ENCODE measurements at places on chromosomes 11 and 22. TPM values are rescaled to one million over a fixed set of nuclear protein-coding genes. Genes with fewer than 3 reads are reported as not detected.

KCNQ1 gene
- total RNA-seq, result not detected

F2 gene
- total RNA-seq, result not detected

ROBO3 gene
- total RNA-seq, result 11.7 TPM

ADORA2A gene
- 0.74 TPM for total RNA-seq

OR10A3 gene
- 0.09 TPM for total RNA-seq

CFL1 gene
- 713 TPM for total RNA-seq

VPS26B gene
- total RNA-seq, result 41.7 TPM

PARVB gene
- 30.6 TPM for total RNA-seq

DNA sequence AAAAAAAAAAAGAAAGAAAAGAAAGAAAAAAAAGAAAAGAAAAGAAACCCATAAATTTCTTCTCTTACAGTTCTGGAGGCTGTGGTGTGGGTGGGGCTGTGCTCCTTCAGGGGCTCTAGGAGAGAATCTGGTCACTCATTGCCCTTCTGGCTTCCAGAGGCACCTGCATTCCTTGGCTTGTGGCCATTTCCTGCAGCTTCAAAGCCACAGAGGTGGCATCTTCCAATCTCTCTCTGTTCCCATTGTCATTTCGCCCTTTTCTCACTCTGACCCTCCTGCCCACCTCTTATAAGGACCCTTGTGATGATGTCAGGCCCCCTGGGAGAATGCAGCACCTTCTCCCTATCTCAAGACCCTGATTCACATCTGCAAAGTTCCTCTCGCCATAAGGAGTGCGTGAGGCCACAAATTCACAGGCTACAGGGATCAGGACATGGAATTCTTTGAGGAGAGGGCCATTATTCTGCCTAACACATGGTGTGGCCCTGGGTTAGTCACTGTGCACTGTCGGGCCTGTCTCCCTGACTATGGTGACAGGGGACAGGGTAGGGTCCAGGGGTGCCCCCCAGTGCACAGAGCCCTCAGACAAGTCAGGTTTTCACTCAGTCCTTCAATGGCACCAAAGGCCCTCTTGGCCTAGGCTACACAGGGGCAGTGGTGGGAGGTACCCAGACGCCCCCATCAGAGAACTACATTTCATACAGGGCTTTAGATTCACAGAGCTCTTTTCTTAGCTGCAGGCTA is 38.6 kb upstream of the PRR5 start:
- DNase-seq, result no peak

DNA sequence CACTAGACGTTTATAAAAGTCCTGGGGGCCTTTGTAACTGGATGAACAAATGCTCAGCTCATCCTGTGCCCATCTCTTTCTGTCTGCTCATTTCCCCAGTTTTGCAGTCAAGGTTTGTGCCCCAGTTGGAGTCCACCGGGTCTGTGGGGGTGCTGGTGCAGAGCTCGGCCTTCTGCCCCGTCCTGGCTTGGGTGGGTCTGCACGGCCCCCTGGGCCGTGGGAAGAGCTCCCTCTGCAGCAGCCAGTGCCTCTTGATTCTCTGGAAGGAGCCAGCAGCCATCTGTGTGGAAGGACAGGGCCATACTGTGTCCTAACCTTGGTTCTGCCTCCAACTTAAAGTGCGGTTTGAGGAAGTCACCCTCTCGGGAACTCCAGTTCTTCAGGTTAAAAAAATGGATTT is 140.2 kb downstream of the NTM start:
- no peak for DNase-seq

DNA sequence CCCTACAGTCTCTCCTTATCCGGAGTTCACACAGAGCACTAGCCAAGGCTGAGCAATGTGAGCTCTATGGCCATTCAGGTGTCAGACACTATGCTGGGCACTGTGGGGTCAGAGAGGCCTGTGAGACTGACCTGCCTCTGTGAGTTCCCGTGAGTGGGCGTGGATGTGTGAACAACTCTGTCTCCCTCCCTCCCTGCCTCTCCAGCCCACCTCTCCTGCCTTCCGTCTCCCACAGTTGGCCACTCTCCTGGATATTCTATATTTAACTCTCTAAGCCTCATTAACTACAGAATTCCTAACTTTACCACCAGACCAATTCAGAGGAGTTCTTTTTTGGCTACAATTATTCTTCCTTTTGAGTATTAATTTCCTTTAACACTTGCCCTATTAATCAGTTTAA is 191.6 kb upstream of the NCAM1 start:
- DNase-seq, result no peak

- peak; percentile 67 for DNase-seq
Measured at GRCh38 chr11:96390488-96390792, 627 bp downstream of the JRKL start.

GRCh38 chr22:18994701-18995326 is 58.7 kb upstream of the PRODH start:
- DNase-seq, result no peak

DNA sequence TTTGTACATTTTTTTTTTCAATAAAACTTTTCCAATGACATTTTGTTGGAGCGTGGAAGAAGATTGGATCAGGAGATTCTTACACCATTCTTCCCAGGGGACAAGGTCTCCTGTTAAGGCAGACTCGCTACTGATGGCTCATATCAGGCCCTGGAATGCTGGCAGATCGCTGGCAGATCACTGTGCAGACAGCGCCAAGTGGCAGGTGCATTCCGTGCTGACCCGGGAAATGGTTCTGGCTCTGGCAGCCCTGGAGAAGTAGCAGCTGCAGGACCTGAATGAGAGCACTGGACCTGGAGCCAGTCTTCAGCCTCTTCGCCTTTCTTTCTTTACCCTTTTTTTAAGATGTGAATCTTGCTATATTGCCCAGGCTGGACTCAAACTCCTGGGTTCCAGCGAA is 10.7 kb downstream of the SERPINH1 start:
- no peak for DNase-seq

GRCh38 chr11:115421992-115422689 is 82.1 kb downstream of the CADM1 start:
- DNase-seq, result no peak

DNA sequence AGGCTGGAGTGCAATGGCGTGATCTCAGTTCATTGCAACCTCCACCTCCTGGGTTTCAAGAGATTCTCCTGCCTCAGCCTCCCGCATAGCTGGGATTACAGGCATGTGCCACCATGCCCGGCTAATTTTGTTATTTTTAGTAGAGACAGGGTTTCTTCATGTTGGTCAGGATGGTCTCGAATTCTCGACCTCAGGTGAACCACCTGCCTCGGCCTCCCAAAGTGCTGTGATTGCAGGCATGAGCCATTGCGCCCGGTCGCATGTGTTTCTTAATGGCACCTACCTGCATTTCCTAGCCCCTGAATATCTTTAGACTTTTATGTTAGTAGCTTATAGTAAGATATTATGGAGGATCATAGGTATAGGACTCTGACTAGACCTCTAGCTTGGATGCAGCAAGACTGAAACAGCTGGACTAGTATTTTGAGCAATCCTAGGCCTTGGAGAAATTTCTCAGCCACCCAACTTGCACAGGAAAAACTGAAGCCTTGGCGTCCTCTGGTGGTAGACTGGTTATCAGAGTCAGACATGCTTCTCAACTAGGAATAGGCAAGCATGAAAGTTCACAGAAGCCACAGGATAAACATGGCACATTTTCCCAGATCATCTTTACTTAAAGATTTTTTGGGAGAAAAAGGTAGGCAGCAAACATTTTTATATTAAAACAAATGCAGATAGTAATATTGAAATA is 22.7 kb upstream of the C1QTNF4 start:
- DNase-seq, result peak; percentile 90

GRCh38 chr22:45994491-45995404 is 17.8 kb upstream of the WNT7B start:
- DNase-seq, result peak; percentile 68

DNA sequence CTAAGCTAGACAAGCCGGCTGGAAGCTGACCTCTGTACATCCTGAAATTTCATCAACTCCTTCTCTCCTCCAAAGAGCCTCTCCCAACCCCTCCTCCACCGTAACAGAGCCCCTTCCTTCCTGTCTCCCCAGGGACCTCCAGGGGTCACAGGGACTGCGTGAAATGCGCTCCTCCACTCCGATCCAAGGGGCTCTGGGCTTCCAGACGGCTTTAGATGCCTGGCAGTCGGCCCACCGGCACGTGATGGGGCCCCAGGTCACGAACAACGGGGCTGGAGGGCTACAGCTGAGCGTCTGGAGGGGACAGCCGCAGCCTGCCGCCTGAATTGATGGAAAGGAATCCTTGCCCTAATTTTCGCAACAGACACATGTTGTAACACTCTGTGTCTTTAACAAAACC is 264.1 kb downstream of the MN1 start:
- DNase-seq, result no peak

- no peak for DNase-seq
Measured at GRCh38 chr11:124085583-124085982, 29.7 kb upstream of the VWA5A start.

DNA sequence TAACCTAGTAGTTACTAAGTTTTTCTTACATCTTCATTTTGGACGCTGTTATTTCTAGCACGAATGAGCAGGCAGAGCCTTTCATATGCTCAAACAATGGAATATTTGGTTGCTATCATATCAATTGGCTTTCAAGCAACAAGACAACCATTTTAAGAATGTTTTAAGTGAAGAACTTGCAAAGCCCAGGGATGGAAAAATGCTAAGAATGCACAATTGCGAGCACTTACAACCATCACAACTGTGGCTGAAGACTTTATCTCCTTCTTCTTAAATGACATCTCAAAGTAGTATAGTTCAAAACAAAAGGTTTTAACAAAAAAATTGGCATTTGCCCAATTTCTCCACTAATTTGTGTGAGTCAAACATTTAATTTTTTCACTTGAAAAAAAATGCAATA is 8.3 kb upstream of the MMP1 start:
- peak; percentile 92 for DNase-seq

DNA sequence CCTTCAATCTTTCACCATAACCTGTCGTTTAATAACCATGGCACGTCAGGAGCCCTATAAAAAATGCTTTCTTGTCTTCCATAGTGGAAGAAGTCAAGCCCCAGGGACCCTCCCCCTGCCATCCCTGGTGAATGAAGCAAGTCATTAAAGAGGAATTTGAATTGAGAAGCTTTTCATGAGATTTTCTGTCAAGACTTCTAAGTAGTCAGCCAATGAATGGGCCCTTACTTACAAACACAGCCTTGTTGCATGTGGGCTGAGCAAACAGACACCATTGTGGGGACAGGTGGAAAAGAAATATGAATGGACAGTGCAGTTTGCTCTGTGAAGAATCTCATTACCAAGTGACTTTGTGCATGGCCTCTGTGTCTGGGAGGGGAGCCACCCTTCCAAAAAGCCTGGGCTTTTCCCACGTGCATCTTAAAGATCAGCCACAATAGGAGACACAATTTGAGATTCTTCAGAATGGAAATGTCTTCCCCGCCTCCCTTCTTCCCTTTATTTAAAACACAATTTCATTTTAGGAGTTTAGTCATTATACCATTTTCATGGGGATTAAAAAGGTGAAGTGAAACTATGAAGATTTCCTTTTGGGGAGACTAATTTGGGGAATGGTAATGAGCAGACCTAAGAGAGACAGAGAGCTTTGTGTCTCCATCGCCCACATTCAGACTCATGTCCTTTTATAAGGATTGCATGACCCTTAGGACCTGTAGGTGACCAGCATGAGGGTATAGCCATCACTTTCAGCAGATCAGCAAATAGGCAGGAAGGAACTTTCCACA is 152.0 kb downstream of the LRRC4C start:
- no peak for DNase-seq

- no peak for DNase-seq
Measured at GRCh38 chr11:128920666-128921065, 22.0 kb downstream of the TP53AIP1 start.

DNA sequence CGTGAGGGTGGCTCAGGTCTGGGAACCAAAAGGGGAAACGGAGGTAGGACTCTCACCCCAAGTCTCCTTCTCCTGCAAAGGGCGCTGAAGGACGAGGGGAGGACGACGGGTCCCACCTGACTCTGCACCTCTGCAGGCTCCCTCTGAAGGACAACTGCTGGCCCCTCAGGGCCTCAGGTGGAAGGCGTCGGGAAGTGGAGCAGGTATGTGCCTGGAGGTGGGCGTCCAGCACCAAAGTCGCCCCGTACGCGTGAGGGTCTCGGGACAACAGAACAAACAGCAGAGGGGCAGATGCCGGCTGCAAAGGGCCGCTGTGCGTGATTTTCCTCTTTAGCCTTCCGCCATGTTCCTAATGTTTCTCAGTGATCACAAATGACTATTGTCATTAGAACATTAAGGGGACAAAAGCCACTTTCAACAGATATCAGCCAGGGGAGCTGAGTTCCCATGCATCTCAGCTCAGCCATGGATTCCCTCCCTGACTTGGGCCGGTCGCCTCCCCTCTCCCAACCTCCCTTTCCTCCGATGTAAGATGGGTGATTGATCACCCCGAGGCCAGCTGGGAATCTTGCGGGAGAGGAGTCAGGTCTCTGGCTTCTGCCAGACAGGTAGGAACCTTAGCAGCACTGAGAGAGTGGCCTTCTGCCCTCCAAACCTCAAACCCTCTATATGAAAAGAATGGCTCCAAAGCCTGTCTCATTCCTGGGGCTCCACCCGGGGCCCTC is 836 bp downstream of the SLC16A8 start:
- no peak for DNase-seq

DNA sequence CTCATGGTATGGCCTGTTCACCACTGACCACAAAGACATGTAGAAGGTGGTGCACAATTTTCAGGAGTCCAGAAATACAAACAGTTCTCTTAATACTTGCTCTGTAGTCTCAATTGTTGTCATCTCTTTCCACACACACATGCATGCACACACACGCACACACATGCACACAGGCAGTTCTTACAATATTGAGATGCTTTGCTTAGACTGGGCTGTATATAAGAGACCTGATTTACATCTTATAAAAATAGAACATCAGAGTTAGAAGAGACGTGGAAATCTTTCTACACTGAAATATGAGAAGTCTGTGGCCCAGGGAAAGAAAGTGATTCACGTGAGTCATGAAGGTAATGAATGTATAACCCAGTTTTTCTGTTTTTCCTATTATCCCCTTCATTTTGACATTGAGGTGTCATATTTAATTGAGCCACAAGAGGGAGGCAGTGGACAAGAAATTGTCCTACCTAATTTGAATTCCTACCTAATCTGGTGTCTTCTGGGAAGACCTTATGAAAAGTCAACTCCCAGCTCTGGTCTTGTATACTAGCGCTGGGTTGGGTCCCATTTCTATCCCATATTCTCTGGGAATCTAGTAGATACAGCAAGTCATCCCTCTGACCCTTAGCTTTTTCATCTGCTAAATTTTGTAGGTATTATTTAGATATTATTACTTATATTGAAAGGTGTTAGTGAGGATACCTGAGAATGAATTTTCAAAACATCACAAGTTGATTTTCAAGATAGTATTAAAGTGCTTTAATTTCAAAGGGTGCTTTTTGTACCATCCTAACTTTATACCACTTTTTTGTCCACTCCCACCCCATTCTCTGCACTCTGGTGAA is 14.9 kb upstream of the MS4A4A start:
- peak; percentile 26 for DNase-seq
